ENCODE measurements at places on chromosomes 1 and 21.

- H3K36me3 ChIP-seq, result no peaks in the 10 kb centered on the region
- no peak overlapping the region for H3K4me3 ChIP-seq
- H3K4me1 ChIP-seq, result peaks cover 14% of the 10 kb centered on the region
- H3K27ac ChIP-seq, result no peak overlapping the region
- H3K27me3 ChIP-seq, result no peaks in the 10 kb centered on the region
Measured at GRCh38 chr1:218281285-218281684, 3.8 kb upstream of the RRP15 start.

GRCh38 chr1:114979278-114979891 is 50.2 kb upstream of the TSHB start:
- no peak overlapping the region for H3K27ac ChIP-seq
- H3K4me1 ChIP-seq, result no peaks in the 10 kb centered on the region
- peak; percentile 67 for DNase-seq
- no peak overlapping the region for H3K4me3 ChIP-seq

- no peak overlapping the region for H3K4me3 ChIP-seq
- H3K27ac ChIP-seq, result no peak overlapping the region
- H3K36me3 ChIP-seq, result no peaks in the 10 kb centered on the region
- no peak for DNase-seq
Measured at GRCh38 chr1:6513320-6513801, 21.9 kb upstream of the PLEKHG5 start.

DNA sequence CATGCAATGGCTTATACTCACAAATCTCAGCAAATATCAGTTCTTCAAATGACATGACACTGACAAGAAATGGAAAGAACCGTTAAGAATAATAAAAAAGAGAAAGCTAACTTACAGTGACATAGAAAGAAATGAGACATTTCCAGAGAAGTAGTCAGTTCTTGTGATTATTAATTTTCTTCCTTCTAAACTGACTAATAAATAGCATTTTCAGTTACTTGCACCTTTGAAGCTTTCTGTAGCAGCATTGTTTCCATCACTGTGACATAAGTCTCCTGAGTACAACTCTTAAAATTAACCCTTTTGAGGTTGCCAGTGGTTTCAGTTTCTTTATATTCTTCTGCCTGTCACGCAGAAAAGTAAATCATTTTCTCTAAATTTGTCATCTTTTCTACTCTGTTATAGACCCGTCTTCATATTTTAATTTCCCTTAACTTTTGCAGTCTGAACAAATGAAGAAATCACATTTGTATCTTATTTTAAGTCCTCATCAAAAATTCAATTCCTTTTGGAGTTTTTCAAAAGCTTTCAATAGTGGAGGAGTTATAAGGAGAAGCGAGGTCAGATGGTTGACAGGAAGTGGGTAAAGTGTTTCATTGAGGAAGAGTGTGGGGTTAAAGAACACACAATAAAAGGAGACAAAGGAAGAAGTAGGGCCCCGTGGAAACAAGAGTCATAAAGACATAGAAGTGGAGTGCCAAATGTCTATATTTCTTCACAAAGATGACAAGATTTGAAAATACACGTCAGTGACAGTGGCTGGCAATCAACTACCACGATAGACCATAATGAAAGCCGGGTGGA is 57.9 kb upstream of the S1PR1 start:
- no peak for DNase-seq
- H3K4me3 ChIP-seq, result peak overlapping the region; percentile 3
- H3K27ac ChIP-seq, result peak overlapping the region; percentile 60
- peaks cover 12% of the 10 kb centered on the region for H3K4me1 ChIP-seq

DNA sequence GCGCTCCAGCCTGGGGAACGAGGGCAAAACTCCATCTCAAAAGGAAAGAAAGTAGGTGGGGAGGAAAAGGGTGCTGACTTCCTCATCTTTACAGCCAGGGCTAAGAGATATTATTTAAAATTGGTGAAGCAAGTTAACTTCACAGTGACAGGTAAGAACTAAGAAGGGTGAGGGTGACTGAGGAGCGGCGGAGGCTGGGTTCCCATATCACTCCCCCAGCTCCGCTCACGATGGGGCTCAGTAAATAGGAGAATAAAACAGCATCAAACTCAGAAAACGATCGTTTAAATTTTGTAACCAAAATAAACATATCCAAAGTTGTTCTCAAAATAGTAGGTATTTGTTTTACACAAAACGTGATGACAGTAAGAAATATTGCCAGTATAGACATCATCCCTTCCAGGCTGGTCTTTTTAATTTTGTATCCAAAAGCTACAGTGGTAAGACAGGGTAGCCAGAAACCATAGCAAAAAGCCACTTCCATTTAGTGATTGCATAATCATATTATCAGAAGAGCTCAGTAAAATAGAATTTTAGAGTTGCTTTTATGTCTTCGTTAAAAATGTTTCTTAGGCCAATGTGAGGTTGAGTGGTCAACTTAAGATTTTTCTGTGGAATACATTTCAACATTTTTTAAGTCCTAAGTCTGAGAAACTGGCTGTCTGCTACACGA is 26.2 kb upstream of the ADARB1 start:
- H3K36me3 ChIP-seq, result no peaks in the 10 kb centered on the region
- no peaks in the 10 kb centered on the region for H3K27me3 ChIP-seq
- H3K4me3 ChIP-seq, result no peak overlapping the region
- H3K4me1 ChIP-seq, result no peaks in the 10 kb centered on the region
- DNase-seq, result no peak
- H3K27ac ChIP-seq, result no peak overlapping the region
